ENCODE measurements at places on chromosomes 1 and 21.
A peak's percentile ranks its signal among the peaks of the same experiment; 100 is the strongest.

DNA sequence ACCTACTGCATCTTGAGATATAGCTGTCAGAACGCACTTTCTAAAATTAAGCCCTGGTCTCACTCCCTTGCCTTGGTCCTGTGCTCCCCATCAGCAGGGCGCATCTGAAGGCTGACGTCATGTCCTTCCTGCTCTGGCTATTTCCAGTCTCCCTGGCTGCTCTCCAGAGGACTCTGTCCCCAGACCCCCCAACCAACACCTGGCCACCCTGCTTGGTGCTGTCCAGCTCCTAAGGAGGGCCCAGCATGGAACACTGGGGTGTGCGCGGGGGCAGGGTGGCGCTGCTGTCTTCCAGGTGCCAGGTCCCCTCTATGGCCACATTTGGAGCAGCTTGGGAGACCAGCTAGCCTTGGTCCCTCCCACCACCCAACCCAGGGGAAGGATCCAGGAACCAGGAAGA lies 8.3 kb downstream of the TNNT2 start:
- DNase-seq: no peak

DNA sequence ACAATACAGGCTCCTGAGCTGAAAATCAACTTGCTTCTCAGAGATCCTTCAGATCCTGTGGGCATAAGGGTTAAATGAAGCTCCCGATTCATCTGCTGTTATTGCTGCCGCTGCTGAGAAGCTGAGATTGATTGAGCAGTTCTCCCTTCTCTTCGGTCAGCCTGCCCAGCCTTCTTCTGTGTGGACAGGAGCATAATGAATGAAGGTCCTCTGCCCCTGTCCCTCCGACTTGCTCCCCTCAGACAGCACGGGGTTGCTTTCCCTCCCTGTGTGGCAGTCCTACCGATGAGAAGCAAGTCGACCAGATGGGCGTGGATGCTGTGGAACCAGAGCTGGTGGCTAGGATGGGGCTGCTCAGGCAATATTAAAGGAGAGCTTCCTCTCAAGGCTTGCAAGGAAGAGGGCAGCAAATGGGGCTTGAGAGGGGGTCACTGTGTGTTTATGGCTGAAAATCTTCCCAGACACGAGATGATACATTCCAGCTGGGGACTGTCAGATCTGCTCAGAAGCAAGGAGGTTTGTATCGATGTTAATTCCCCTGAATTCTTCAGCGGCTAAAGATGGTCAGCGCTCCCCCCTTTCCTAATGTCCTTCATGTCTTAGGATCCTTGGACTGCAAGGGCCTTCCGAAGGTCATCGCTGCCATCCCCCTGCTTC lies 63.9 kb upstream of the GOLT1A start:
- DNase-seq: no peak

GRCh38 chr1:229043115-229043514 lies 227.8 kb upstream of the RAB4A start:
- no peak for DNase-seq

- DNase-seq: no peak
Observed at GRCh38 chr1:36872858-36873257, 161.5 kb downstream of the GRIK3 start.

DNA sequence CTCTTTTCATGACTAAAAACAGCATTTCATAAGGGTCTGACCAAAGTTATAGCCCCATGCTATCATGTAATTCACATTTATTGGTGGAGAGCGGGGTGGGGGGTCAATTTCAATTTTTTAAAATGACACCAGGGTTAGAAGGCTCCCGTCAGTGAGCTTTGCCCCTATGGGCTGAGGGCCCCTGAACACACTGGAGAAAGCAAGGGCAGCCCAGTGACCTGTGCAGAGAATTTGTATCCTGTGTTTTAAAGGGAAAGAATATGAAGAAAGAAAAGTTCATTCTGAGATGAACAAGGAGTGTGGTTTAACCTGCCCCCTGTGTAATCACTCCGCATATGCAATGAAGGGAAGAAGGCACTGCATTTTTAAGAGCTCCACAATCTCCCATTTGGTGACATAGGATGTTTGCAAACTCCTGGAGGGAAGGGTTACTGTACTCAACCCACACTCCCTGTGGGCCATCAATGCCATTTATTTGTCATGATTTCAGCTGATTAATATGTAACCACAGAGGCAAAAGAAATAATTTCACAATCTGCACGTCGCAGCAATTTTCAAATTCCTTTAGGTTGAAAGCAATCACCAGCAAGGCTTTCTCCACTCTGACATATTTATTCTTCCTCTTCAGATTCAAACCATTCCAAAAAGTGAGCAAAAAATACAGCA lies 95.6 kb downstream of the ZNF281 start:
- DNase-seq: no peak

- DNase-seq: no peak
Observed at GRCh38 chr1:84797603-84798002, 95.4 kb downstream of the LPAR3 start.

GRCh38 chr1:57485643-57486042 lies 61.8 kb upstream of the DAB1 start:
- no peak for DNase-seq

DNA sequence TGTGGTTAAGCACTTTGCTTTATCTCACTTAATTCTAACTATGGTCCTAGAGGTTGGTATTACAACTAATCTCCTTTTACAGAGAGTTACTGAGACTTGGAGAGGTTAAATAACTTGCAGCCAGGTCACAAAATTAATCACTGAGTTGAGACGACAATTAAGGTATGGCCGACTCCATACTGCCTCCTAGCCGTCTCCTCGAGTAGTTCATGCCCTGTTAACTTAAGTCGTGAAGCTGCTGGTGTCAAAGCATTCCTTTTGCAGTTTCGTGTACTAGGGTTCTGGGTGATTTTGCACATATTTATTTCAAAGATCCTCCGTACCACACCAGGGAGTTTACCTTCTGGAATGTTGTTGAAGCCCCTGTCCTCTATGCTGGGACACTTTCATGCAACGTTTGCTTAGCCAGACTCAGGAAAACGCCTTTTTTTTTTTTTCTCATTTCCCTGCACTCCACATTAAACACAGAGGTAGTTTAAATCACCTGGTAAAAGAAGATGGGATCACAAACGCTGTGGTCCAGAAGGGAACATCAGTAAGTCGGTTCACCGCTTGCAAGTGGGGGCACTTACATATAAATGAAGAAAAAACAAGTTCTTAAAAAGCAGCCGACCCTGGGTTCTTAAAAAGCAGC lies 570 bp upstream of the NEK7 start:
- DNase-seq: peak; percentile 61

DNA sequence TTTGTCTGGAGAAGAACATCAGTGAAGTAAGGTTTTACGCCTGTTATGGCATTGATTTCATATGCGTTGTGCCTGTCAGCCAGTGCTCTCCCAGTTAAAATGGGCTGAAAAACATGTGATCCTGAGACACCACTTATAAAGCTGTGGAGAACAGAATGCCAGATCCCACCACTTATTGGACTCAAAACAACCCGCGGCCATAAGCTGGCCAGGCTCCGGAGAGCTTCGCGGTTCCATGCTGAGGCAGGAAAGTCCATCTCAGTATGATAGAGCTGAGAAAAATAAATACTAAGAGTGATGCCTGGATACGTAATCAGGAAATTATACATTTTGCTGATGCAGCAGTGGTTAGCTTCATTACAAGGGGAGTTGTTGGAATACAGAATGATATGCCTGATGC lies 5.1 kb downstream of the APOBEC4 start:
- no peak for DNase-seq

DNA sequence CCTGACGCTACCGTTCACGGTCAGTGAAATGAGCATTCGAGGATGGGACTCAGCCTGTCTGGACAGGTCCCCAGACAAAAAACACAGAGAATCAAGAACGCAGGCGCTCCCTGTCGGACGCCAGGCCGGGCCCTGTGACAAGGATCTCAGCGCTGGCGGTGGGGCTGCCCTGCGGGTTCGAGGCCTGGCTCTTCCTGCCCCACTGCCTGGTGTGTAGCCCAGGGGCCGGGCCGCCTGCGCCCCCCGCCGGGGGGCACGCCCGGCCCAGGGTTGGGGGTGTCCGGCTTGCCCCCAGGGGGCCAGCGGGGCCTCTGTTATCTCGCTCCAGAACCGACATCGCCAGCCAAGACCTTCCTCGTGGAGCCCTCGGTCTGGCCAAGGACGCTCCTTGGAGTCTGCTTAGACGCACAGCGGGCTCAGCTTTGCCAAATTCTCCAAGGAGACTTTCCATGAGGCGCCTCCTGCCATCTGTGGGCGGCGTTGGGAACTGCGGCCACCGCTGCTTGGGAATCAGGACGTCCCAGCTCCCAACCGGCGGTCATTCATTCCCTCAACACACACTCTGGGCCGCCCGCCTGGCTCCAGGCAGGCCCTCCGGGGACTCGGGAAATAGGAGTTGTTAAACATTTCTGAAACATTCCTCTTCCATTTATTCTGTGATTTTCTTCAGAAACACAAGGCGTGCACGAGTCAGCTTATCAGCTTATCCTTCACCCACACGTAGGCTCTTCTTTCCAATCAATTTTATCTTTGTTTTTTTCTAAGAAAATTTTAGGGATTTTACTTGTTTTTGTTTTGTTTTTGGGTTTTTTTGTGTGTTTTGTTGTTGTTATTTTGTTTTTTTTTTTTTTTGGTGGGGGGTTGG lies 11.3 kb upstream of the RIPK4 start:
- DNase-seq: no peak

DNA sequence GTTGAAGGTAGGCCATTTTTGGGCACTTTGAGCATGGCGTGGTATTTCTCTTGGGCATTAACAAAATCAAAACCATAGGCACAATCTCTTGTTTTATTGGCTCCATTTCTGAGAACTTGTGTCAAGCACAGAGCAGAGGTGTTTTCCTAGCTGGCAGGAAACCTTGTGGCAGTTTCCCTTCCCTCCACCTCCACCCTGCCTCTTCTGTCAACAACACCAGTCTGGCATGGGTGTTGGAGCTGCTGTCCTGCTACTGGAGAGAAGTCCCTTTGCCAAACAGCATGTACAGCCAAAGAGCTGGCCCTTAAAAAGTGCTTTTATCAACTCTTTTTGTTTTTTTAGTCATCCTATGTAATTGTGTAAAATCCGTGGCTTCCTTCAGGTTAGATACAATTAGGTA lies 16.0 kb downstream of the ATP1A1 start:
- DNase-seq: no peak

DNA sequence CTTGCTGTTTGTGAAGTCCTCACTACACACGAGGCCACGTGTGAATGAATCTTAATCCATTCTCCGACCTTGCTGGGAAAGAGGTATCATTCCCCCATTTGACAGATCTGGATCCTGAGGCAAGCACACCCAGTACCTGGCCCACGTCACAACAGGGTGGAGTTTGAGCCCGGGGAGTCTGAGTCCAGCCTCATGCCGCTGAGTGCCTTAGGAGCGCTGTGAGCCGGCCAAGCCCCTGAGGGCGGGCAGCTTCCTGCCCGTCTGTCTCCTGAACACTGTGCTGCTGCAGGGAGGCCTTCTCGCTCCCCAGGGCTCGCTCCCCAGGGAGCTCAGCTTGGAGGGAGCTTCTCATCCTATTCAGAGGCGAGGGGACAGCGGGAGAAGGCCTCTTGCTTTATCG lies 29.7 kb downstream of the SLC45A1 start:
- DNase-seq: no peak
